Pons (tissue), 1 donor: ENCODE measurements at places on chromosomes 7 and 10.

- DNase-seq: peak; percentile 28
Measured at GRCh38 chr7:101990811-101991418, 173.5 kb downstream of the CUX1 start.

GRCh38 chr10:102634686-102635085 is 9.6 kb upstream of the TRIM8 start:
- no peak for DNase-seq

DNA sequence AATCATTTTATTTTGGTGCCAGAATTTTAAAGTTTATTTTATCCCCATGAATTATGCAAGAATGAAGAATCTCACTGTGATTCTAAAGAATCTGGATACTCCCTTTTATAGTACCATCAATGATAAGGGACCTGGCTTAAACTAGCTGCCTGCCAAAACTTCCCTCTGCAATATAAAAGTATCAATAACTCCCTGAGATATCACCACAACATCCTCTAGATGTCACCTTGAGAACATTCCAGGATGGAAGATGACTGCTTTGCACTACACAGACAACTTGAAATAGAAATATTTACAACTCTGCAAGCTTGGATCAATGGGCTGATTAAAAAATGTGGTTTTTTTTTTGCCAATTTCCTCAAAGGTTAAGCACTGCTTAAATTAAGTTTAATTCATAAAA is 142.1 kb downstream of the SLC25A13 start:
- DNase-seq: no peak

DNA sequence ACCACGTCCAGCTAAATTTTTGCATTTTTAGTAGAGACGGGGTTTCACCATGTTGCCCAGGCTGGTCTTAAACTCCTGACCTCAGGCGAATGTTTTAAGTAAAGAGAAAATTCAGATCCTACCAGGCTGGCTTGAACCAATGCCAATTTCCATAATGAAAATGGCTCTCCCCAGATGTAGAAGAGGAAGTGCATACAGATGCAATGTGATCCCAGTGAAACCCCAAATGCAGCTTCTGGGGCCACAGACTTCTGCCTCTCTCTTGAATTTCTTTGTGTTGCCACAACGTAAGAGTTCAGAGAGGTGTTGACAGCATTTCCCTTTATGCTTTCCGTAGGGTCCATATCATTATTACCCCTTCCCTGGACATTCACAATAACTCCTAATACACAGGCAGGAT is 29.6 kb upstream of the GOT1 start:
- DNase-seq: no peak

DNA sequence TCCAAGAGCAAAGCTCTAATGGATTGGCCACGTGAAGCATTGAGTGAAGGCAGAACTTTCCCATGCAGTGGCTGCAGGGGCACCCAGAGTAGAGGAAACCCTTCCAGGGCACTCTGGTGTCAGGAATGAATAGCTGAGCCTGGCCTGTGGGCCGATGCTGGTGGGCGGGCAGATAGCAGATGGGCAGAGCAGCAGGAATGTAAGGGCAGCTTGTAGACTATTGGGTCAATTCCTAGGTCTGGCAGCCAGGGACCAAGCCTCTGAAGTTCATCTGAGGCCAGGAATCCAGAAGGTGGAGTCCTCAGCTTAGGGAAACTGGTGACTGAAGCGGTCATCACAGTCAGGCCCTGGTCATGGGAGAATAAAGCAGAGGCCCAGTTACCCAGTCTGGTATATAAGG is 115.4 kb downstream of the TMEM178B start:
- no peak for DNase-seq

GRCh38 chr10:5478694-5479305 is 20.6 kb downstream of the CALML5 start:
- DNase-seq: no peak

DNA sequence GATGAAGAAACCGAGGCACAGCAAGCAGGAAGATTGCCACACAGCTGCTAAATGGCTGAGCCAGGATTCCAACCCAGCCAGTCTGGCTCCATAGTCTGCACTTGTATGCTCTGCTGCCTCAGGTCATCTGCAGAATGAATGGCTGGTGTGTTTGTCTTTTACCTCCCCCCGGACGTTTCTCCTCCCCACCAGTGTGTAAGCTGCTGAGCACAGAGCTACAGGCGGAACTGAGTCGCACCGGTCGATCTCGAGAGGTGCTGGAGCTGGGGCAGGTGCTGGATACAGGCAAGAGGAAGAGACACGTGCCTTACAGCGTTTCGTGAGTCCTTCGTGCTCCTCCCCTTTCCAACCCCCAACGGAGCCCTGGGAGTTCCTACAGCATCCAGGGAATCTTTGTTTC is 2.6 kb downstream of the CNPY4 start:
- no peak for DNase-seq

DNA sequence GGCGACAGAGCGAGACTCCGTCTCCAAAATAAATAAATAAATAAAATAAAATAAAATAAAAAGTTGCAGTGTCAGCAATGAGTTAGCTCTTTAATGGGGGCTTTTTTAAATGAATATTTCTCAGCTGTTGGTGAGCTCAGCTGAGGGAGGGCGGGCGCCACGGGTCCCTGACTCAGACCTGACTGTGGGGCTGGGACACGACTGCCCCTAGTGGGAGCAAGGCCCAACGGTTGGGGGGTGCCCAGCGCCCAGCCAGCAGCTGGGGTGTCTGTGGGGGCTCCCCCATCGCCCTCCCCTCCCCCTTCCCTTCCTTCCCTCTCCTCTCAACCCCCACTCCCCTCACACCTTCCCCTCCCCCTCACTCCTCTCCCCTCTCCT is 46.6 kb downstream of the PWWP2B start:
- no peak for DNase-seq

- DNase-seq: no peak
Measured at GRCh38 chr10:6473430-6473829, 106.6 kb downstream of the PRKCQ start.

DNA sequence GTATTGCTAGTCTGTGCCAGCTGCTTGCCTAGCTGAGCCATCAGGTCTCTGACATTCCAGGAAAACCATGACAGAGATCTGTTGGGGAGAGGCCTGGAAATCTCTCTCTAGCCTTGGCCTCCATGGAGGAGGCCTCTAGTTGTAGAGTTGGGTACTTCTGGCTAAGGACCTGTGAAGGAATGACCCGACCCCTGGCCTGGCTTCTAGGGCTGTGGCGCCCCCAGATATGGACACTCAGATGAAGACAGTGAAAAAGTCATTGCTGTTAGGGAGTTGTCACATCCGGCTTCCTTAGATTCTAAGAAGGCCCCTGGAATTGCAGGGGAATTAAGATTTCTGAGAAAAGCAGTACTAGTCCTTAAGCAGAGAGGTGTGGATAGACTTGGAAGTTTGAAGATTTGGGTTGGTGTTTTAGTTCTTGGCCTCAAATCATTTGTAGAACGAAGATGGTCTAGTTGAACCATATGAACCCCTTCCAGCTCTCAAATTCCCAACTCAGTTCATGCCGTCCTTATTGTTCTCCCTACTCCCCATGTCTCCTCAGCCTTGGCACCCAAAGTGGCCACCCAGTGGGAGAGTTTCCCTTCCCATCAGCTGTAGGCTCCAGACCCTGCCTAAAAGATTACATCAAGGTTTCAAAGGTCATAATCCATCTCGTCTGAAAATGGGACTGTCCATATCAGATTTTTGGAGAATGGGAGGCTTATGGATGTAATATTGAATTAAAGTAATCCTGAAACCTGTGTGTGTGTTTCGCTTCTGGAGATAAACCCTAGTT is 7.0 kb downstream of the HHEX start:
- no peak for DNase-seq

- DNase-seq: no peak
Measured at GRCh38 chr7:38656968-38657367, 25.8 kb upstream of the AMPH start.

- DNase-seq: no peak
Measured at GRCh38 chr7:34140066-34140465, 234.7 kb downstream of the BMPER start.

GRCh38 chr10:99304862-99305229 is 24.3 kb upstream of the CNNM1 start:
- no peak for DNase-seq

DNA sequence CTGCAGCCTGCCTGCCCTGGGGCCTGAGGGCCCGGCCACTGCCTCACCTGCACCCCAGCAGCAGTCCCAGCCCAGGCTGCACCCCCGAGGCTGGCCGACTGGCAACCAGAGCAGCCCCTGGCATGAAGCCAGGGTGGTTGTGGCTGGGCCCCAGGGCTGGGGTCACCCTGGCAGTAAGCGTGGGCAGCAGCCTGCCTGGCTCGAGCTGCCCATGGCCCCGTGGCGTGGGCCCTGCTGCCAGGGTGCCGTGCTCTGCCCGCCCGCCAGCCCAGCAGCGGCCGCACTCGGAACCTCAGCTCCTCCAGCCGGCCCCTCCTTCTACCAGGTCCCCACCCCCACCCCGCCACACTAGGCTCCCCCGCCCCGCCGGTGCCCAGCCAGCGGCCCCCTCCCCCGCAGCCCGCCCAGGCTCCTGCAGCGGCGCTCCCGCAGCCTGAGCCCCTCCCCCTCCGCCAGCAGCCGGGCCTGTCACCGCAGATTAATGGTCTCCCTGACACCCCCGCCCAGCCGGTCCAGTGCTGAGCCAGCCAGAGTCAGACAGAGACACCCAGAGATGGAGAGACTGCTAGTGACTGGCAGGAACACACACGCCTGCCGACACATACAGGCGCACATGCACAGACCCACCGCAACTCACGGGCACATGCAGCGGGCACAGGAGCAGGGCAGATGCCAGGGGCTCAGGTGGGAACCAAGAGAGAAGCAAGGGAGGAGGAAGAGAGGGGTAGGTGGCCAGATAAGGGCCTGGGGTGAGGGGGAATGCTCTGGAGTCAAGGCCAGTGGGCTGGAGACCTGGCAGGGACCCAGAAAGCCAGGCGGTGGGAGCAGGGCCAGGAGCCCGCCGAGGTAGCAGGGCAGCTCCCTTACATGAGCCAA is 22.4 kb downstream of the KCNH2 start:
- DNase-seq: no peak

- no peak for DNase-seq
Measured at GRCh38 chr10:119903946-119904666, 11.6 kb downstream of the SEC23IP start.

GRCh38 chr10:3179174-3179573 is 6.6 kb upstream of the PITRM1 start:
- no peak for DNase-seq

- DNase-seq: no peak
Measured at GRCh38 chr10:12602521-12602920, 253.2 kb downstream of the CAMK1D start.

DNA sequence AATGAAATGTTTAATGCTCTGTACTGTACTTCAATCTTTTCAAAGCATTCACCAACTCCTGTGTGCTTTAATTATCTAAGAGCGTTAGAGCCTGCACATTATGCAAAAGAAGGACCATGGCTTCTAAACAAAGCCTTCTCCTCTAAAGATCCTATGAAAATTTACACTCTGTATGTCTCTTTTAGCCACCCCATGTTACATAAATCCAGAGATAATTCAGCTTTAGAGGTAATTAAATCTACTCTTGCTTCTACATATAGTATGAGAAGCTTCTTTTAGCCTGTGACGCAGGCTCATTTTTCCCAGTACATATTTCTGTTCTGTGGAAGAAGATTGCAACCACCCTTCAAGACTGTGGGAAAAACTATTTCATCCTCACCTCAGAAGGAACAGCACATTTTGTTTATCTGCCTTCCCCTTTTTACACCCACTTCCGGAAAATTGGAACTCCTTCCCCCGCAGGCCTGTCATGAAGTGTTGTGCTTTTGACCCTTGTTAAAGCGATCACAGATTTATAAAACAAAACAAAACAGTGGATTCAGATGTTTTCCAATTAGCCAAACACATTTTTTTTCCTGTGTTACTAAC is 8.1 kb upstream of the TAS2R16 start:
- DNase-seq: no peak

DNA sequence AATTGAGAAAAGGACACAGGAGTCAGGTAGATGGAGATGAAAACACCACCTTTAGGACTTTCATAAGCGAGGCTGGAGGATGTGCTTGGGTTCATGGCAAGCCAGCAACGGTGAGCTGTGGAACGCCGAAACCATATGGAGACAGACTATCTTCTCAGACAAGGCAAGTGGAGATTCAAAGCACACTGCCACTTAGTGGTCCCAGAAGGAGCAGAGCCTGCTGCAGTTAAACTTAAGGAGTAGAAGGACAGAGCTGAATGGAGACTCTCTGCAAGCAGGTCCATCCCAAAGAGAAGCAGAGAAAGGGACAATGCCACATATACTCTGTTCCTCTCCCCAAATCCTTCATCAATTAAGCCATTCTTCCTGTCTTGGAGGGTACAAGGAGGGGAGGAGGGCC is 236.3 kb upstream of the HABP2 start:
- DNase-seq: no peak

DNA sequence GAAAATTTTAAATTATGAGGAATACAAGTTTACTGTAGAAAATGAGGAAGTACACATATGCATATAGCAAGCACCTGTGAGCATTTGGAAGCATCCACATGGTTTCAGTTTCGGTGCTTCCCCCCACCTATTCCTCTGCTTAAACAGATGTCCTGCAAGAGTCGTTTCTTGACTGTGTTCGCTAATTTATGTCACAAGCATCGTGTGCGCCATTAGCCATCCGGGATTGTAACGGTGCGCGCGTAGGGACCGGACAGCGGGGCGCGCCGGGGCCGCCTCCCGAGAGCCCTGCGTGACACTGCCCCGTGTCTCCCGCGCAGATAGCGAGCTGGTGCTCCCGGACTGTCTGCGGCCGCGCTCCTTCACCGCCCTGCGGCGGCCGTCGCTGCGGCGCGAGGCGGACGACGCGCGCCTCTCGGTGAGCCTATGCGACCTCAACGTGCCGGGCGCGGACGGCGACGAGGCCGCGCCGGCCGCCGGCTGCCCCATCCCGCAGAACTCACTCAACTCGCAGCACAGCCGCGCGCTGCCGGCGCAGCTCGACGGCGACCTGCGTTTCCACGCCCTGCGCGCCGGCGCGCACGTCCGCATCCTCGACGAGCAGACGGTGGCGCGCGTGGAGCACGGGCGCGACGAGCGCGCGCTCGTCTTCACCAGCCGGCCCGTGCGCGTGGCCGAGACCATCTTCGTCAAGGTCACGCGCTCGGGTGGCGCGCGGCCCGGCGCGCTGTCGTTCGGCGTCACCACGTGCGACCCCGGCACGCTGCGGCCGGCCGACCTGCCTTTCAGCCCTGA is 90.9 kb downstream of the NEURL1 start:
- DNase-seq: no peak

GRCh38 chr7:38211940-38212339 is 33.9 kb downstream of the STARD3NL start:
- DNase-seq: peak; percentile 37

- no peak for DNase-seq
Measured at GRCh38 chr7:40482845-40483244, 348.0 kb downstream of the SUGCT start.

- DNase-seq: no peak
Measured at GRCh38 chr7:119281181-119281846, 991.7 kb upstream of the KCND2 start.

- DNase-seq: no peak
Measured at GRCh38 chr10:52257692-52258075, 56.4 kb upstream of the DKK1 start.

- no peak for DNase-seq
Measured at GRCh38 chr7:98204670-98205069, 6.6 kb upstream of the BHLHA15 start.

GRCh38 chr10:118324140-118324539 is 18.0 kb downstream of the FAM204A start:
- DNase-seq: no peak
